ENCODE measurements at places on chromosomes 3 and 15.

GRCh38 chr15:89406940-89407607, 72.5 kb upstream of the POLG start:
- DNase-seq: no peak

DNA sequence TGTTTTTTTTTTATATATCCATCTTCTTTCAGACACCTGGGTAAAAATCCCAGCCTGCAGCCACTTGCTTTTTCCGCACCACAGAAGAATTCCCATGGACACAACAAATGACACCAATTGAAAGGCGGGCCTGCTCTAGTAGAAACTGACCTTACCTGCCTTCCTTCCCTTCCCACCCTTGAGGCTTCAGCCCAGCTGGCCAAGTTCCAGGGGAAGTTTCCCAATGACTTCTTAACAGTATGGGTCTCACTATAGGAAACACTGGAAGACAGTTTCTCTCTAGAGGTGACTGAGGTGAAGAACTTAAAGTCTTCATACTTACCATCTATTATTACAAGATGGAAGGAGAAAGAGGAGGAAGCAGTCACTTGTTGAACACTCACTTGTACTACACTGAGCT, 714.2 kb upstream of the NR2F2 start:
- DNase-seq: no peak

GRCh38 chr3:8713901-8714759, 19.5 kb upstream of the CAV3 start:
- DNase-seq: no peak

GRCh38 chr3:137062250-137062649, 104.5 kb downstream of the IL20RB start:
- no peak for DNase-seq

- DNase-seq: no peak
Measured at GRCh38 chr3:186946756-186947375, 16.5 kb downstream of the ST6GAL1 start.

DNA sequence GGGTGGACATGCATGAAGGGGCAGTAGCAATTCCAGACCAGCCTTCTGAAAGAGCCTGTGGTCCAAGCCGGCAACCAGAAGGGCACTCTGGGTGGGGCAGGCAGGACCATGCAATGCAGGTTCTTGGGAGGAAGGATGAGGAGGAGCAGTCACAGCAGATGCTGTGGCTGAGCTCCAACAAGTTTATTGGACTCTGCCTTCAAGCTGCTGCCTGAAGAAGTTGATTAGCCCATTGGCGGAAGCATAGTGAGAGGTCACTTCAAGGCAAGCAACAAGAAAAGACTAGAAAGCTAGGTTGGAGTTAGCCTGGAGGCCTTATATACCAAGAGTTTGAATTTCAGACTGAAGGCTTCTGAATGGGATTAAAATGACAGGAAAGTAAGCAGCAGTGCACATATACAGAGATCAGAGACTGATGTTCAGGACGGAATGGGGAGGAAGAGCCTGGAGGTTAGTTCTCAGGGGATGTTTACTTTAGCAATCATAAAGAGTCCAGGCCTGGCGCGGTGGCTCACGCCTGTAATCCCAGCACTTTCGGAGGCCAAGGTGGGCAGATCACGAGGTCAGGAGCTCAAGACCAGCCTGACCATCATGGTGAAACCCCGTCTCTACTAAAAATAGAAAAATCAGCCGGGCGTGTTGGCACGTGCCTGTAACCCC, 39.9 kb downstream of the SFMBT1 start:
- no peak for DNase-seq

GRCh38 chr15:70343961-70344621, 246.4 kb upstream of the TLE3 start:
- no peak for DNase-seq

DNA sequence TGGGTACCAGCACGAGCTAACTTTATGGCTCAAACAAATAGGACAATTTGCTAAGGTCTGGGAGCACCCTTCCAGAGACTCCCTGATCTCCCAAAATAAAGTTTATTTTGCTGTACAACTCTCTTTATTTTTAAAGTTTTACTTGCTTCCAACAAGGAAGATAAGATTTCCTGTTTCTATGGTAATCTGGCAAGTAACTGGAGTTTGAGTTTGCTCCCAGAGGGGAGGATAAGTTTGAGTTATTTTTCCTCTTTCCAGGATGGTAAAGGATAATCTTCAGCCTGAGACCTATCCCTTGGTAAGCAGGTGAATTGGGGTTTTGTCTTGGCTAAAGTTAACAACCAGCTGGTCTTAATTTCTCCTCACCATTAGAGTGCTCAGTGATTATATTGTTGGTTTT, 1019.4 kb upstream of the ALCAM start:
- DNase-seq: no peak

DNA sequence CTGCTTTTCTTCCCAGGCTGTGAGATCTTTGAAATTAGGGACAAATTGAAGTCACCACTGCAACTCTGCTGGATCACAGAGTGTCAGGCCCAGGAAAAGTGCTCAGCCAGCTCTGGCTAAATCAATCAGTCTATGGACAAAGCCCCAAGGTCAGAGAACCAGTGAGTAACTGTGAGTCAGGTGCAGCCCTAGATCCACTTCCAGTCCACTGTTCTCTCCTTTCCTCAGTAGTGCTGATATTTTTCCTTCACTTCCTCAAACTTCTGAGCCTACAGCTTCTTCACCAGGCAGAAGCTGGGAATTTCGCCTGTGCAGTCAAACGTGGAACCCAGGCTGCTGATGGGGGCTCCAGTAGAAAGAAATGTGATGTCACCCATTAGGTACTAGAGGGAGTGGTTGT, 75.1 kb upstream of the TRIM42 start:
- DNase-seq: no peak

DNA sequence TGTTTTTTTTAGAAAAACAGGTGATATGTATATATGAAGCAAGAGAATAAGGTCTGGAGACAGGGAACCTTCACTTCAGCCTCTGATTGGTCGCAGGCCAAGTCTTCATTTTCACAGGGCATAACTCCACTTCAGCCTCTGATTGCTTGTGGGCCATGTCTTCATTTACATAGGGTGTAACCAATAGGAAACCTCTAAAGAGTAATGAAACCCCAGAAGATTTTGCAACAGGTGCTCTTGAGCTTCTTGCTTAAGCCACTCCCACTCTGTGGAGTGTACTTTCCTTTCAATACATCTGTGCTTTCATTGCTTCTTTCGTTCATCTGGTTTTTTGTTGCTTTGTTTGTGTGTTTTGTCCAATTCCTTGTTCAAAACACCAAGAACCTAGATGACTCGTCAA, 22.6 kb upstream of the SCG3 start:
- DNase-seq: no peak

DNA sequence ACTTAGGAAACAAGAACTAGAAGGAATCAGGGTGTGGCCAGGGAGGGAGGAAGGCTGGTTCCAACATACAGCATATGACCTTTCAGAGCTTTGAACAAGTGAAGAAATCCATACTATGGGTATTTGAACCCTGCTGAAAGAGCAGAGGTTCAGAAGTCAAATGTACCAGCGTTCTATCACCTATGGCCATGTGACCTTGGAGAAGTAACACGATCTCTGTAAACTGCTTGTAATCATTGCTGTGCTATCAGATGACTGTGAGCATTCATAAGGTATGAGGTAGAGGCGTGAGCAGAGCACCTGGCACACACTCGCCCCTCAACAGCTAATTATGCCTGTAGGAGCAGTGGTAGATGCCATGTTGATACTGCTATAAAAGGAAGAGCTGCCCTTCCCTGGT, 55.2 kb downstream of the KLHL6 start:
- no peak for DNase-seq

DNA sequence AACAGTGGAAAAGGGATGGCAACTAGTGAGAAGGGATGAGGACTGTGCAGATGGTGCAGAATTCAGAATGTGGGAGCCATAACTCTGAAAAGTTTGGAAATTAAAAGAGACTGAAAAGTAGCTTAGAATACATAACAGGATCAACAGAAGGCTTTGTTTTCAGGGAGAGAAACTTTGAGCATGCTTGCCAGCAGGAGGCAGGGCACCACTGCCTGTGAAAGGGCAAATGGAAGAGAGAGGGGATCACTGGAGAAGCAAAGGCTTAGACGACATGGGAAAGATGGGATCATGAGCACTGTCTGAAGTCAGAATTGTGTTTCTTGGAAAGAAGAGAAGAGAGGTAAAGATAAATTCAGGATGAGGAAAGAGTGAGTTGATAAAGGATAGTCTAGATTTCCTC, 99.6 kb downstream of the ABI3BP start:
- DNase-seq: no peak

DNA sequence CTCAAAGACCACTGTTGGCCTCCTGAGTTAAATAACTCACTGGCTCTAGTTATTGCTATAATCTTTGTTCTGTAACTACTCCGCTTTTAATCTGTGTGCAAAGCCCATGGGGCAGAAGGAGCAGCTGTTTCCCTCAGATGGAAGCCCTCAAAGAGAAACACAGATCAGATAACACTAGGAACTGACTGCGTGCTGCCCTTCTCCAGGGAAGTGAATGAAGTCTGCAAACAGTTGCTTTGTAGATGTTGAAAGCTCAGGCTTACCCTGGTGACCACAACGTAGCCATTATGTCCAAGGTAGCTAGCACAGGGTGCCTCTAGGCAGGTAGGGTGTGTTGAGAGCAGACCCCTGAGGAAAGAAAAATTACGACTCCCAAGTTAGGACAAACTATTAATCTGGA, 152.3 kb upstream of the STAC start:
- DNase-seq: no peak

GRCh38 chr3:34374521-34374920, 576.1 kb downstream of the PDCD6IP start:
- no peak for DNase-seq

DNA sequence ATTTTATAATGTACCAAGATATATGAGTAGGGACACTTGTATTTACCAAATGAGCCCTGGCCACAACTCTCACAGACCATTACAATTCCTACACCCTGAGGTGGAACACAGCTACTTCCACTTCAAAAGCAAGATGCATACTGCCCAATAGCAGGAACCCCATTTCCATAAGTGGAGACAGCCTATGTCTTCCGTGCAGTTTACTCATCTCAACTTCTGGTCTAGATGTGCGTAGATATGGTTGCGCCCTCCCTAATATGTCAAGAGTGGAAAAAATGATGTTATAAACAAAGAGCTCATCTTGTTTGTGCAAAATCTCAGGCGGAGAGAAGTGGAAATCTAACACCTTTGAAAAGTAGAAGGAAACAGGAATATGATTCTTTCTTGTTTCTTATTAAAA, 44.6 kb downstream of the RAB27A start:
- DNase-seq: no peak
